ENCODE measurements at places on chromosomes 1 and 21.

GRCh38 chr1:31617916-31618746 lies 642 bp downstream of the HCRTR1 start:
- no peak for DNase-seq

DNA sequence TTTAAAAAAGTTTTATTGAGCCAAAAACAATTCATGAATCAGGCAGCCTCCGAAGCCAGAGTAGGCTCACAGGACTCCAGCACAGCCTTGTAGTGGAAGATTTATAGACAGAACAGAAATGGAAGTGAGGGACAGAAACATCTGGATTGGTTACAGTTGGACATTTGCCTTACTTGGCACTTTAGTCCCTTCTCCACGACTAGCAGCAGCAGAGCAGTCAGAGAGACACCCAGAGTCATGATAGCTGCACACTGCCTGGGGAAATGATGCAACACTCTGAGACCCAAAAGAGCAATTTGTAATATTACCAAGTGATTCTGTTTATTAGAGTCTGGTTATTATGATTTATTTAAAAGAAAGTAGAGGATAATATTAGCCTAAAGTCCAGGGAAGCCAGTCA lies 72.2 kb upstream of the KRTAP11-1 start:
- no peak for DNase-seq

- peak; percentile 84 for DNase-seq
These were observed 2.7 kb upstream of the ANXA9 start for GRCh38 chr1:150979092-150980056.

DNA sequence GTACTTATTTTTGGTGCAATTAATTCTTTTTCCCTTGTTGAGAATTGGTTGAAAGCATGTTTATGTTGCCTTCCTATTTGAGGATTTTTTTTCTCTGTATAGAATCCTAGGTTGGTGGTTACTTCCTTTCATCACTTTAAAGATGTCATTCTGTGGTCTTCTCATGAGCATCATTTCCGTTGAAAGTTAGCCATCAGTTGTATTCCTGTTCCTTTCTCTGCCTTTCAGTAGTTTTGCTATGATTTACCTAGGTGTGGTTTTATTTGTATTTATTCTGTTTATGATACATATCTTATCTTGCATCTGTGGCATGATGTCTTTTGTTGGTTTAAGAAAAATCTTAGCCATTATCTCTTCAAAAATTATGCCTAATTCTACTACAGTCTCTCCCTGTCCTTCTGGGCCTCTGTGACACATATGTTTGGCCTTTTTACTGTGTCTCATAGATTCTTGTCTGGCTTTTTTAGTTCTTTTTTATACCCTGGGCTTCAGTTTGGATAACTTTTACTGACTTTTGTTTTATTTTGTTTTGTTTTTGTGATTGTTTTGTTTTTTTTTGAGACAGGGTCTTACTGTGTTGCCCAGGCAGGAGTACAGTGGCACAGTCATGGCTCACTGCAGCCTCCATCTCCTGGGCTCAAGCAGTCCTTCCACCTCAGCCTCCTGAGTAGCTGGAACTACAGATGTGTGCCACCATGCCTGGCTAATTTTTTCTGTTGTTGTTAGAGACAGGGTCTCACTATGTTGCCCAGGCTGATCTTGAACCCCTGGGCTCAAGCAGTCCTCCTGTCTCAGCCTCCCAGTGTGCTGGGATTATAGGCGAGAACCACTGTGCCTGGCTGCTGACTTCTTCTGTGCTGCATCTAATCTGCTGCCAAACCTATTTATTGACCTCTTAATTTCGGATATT lies 24.1 kb downstream of the PTGFRN start:
- DNase-seq, result no peak

DNA sequence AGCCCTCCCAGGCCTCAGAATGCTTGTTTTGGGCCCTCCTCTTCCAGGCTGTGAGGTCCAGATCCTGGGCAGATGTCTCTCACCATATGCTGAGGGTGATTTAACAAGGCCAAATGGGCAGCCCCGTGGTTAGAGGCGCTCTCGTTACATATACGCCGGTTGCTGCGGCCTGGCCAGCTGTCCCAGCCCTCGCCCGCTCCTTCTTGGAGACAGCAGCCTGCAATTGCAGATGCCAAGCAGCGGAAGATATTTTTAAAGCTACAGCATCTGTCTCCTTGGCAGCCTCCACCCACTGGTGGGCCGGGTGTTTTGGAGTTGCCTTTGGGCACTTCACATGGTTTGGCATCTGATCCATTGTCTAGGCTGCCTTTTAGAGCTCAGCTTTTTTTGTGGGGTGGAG lies 178.8 kb upstream of the NFIA start:
- no peak for DNase-seq

- DNase-seq, result no peak
These were observed 16.6 kb upstream of the IPP start for GRCh38 chr1:45767035-45767434.

- no peak for DNase-seq
These were observed 26.5 kb downstream of the CAMK1G start for GRCh38 chr1:209609791-209610630.

GRCh38 chr1:184945029-184945428 lies 29.3 kb downstream of the NIBAN1 start:
- DNase-seq, result no peak

- DNase-seq, result no peak
These were observed 18.9 kb downstream of the NPR1 start for GRCh38 chr1:153697191-153698019.

DNA sequence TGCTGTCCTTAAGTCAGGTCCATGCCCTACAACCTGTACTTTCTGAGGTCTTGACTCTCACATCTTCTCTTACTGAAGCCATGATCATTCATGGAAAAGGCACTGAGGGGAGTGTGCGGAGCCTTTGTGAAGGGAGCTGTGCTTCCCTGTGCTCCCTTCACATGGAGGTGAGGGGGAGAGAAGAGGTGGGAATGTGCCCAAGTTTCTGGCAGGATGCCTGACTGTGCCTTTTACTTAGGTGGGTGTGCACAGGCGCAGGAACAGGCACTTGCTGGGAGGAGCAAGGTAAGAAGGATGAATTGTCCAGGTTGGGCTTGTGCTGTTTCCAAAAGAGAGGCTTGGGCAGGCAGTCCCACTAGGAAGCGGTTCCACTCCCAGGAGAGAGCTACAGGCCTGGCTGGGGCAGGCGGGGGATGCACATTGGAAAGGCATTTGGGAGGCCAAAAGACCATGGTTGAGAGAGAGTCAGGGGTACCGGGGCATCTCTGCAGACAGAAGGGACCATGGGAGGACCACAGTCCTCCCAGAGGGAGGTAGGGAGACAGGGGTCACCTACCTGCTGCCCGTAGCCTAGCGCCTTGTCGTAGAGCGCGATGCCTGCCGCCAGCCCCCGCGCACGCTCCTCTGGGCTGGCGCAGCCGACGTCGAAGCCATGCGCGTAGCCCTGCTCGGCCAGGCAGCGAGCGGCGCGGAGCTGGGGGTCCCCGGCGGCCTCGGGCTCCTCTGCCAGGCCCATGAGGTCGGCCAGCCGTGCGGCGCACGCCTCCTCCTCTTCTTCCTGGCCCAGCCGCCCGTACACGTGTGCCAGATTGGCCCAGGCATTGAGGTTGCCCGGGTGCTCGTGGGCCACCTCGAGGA lies 853 bp downstream of the TTC22 start:
- no peak for DNase-seq

DNA sequence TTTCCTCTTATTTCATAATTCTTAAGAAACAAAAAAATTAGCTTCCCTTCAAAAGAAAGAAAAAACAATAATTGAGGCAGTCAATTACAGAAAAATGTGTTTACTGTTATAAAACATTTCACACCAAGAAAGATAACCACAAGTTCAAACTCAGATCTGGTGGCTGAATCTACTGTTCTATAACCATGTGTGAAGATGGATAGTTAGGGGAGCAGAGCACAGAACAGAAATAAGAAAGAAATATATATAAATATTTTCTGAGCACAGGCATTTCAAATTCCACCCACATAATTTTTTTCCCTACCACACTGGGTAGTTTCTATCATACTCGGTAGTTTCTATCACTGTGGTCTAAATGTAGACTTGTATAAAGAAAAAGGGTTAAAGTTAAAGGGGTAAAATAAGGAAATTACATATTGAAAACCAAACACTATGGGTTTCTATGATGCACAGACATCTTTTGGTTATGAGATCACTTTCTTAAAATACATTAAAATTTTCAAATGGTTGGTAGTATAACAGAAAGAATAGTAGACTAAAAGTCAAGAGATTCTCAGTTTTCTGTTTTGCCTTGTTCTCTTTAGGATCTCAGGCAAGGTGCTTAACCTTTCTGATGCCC lies 10.8 kb downstream of the LYST start:
- no peak for DNase-seq

DNA sequence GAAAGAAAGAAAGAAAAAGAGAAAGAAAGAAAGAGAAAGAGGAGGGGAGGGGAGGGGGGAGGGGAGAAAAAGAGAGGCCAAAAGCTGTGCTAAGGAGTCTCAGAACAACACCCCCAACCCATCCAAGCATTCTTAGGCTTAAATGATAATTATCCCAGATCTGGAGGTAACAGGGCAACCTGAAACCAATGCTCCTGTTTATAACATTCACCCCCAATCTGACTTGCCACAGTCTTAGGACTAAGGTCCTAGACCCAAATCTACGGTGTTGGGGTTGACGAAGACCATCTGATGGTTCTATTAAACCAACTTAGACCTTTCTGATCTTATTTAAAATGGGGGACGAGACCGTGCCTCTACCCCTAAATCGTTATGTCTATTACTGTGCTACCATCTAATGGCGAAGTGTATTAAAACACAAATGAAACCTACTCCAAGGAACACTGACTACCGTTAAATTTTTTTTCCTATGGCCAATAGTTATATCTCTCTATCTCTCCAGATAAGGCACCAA lies 119.3 kb upstream of the CDC42BPA start:
- peak; percentile 30 for DNase-seq

DNA sequence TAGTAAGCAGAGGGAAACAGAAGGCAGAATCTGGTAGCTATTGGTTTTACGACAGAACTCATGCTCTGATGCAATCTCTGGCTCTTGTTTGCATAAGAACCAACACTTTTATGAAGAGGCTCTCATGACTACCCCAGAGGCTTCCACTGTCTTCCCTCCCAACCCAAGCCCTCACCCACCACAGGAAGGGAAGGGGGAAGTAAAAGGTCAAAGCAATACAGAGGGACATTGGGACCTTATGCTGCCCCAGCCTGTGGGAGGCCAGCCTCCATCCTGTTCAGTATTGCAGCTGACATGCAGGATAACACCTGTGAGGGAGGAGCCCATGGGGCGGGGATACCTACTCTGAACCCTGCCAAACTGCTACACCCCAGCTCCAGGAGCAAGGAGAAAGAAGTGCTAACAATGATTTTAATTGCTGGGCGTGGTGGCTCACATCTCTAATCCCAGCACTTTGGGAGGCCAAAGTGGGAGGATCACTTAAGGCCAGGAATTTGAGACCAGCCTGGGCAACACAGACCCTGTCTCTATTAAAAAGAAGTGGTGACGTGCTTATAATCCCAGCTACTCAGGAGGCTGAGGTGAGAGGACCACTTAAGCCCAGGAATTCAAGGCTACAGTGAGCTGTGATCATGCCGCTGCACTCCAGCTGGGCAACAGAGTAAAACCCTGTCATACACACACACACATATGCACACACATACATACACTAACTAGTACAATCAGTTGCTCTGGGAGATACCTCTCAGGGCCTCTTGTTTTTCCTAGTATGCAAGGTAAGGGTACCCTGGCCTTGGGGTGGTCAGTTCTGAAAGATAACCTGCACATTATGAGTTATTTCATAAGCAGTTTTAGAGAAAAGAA lies 9.5 kb downstream of the MR1 start:
- no peak for DNase-seq

- no peak for DNase-seq
These were observed 46.4 kb downstream of the ELF3 start for GRCh38 chr1:202056644-202057334.

DNA sequence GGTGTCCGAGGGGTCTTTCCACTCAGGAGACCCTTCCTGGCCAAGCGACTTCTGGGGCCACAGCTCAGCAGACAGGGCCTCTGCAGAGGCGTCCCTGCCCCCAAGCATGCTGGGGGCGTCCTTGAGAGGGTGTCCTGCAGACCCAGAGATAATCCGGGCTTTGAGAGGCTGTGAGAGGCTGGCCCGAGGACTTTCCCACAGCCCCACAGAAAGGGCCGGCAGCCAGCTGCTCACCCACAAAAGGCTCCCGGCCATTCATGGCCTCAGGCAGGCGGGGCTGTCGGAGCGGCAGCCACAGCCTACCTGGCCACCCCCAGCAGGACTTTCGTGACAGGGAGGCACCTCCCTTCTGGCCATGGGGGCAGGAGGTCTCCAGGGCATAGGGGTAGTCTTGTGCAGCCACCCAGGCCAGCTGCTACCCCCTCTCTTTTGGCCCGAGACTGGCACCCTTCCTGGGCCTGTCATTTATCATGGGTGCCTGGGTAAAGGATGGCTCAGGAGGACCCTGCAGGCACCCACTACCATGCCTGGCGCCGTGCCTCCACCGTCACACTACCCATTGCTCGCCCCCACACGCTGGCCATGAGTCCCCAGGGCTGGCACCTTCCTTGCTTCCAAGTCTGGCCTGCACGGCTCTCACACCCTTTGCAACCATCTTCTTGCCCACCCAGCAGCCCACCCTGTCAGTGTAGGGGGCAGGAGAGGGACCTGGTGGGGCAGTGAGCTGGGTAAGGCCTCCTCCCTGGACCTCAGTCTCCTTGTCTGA lies 11.1 kb upstream of the TNFRSF14 start:
- no peak for DNase-seq

DNA sequence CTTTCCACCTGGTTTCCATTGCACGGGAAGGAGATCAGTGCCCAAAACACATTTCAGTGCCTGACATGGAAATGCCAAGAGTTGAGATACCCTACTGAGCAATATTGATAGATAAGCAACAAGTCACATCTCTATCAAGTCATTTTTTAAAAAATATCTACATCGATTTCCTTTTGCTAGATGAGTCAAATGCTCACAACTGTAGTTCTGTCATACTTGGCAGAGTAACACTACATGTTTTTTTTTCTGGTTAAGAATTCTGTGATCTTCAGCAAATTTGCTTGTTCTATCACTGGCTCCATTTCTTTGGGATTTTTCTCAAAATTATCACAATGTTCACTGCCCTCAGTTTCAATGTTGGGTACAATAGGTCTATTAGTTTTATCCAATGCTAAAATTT lies 145.4 kb downstream of the ZC3H11B start:
- DNase-seq, result no peak
